ENCODE measurements at places on chromosomes 4 and X. TPM values are rescaled to one million over a fixed set of nuclear protein-coding genes. Genes with fewer than 3 reads are reported as not detected.

Gene CT45A10
- total RNA-seq: not detected

Gene GAGE12F
- total RNA-seq: not detected

Gene UBE2K
- total RNA-seq: 90.4 TPM

Gene SERTM2
- not detected for total RNA-seq

Gene PDGFRA
- not detected for total RNA-seq

Gene GPAT3
- 34.0 TPM for total RNA-seq

Gene IRF2
- total RNA-seq: 81.6 TPM

DNA sequence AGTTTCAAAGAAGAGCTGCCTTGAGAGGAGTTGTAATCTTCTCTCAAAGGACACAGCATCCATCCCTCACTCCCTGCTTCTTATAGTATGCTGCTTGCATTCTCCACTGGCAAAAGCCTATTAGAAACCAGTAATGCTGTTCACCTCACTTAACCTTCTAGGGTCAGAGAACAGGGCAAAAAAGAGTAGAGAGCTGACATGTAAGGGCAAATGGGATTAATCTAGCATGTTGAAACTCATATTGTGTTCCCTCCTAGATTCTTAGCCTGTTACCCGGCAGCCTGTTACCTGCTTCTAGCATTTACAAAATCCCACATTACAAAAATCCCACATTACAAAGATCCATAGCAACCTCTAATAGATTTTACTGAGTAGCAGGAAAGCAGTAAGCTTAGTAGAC, 244.7 kb downstream of the SLC7A11 start:
- DNase-seq: no peak

DNA sequence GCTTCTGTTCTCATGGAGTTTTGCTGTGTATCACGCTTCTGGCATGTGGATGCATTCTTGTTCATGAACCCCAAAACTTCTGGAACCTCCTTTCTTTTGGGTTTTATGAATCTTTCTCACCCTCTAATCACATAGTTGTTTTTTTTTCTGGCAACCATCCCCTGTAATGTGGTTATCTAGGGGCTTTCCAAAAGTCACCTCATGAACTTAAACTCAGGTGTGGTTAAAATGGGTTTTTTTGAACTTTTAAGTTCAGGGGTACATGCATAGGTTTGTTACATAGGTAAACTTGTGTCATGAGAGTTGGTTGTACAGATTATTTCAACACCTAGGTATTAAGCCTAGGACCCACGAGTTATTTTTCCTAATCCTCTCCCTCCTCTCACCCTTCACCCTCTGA, 1099.4 kb upstream of the SLIT2 start:
- DNase-seq: no peak

DNA sequence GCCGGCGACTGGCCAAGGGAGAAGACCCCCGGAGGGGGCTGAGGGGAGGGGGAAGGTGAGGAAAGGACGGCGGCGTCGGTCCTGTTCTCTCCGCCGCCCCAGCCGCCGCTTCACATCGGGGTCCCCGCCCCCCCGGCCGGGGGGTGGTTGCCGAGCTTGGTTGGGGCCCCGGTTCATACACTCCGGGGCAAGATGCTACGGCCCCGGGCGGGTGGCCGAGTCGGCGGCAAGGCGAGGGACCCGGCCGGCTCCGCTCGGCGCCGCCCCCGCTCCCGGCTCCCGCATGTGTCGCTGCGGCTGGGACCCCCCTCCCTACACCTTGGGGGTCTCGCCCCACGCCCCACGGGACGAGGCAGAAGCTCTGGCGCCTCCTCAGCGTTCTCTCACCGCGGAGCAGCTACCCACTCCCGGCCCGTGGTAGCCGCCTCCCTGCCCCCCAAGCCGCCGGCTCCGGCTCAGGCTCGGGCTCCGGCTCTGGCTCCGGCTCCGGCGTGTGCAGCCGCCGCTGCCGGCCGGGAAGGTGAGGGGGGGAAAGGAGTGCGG, 461 bp downstream of the FBXW7 start:
- peak; percentile 58 for DNase-seq

GRCh38 chr4:136412708-136413107, 1119.6 kb downstream of the PCDH18 start:
- DNase-seq: no peak

- peak; percentile 59 for DNase-seq
These were observed 1.6 kb downstream of the KDM6A start for GRCh38 chrX:44874420-44875184.

GRCh38 chrX:22409418-22409817, 136.7 kb downstream of the CBLL2 start:
- DNase-seq: no peak

DNA sequence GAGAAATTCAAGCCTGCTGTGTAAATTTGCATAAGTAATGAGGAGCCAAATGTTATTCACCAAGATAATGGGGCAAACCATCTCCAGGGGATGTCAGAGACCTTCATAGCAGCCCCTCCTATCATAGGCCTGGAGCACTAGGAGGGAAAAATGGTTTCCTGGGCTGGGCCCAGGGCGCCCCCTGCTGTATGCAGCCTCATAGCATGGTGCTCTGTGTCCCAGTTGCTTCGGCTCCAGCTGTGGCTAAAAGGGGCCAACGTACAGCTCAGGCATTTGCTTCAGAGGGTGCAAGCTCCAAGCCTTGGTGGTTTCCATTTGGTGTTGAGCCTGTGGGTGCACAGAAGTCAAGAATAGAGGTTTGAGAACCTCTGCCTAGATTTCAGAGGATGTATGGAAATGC, 859.3 kb downstream of the RPA4 start:
- DNase-seq: no peak

- no peak for DNase-seq
These were observed 28.0 kb downstream of the MGAT4D start for GRCh38 chr4:140469791-140470733.

GRCh38 chrX:129642641-129643040, 12.1 kb downstream of the APLN start:
- no peak for DNase-seq

DNA sequence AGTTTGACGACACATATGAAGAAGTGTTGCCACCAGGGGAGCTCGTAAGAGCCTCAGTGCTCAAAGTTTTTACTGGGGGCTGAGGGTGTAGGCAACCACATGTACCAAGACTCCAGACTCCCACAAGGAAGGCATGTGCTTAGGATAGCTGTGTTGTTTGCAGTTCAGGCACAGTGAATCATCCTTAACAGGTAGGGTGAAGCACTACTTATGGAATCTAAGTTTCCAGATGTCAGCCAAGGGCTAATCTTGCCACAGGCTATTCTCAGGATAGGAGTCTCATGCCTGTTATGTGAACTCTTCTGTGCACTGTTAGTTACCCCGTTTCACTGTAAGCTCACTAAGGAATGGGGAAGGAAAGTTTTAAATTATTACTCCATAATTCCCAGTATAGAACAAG, 202.6 kb downstream of the TMA16 start:
- DNase-seq: no peak

- DNase-seq: no peak
These were observed 1433.8 kb upstream of the TENM3 start for GRCh38 chr4:180809439-180809838.

DNA sequence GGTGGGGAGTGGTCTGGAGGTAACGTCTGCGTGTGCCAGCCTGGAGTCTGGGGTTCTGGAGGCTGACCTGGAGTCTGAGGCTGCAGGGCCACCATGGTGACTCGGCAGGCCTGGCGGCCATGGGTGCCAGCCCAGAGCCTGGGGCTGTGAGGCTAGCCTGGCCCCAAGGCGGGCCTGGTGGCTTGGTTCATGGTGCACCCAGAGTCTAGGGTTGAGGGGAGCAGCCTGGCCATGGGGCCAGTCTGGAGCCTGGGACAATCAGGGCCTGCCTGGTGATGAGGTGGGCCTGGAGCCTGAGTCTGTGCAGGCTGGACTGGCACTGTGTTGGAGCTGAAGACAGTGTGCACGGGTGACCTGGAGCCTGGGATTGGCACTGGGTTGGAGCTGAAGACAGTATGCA, 64.9 kb downstream of the CXorf49B start:
- DNase-seq: no peak
